ENCODE measurements at places on chromosomes 1 and 21. TPM values are rescaled to one million over a fixed set of nuclear protein-coding genes. Genes with fewer than 3 reads are reported as not detected.

The HTR6 gene
- not detected for total RNA-seq

The USF1 gene
- 125 TPM for total RNA-seq

GRCh38 chr1:1189111-1189510, 15.4 kb downstream of the TTLL10 start:
- DNase-seq, result no peak

The PODN gene
- total RNA-seq, result not detected

DNA sequence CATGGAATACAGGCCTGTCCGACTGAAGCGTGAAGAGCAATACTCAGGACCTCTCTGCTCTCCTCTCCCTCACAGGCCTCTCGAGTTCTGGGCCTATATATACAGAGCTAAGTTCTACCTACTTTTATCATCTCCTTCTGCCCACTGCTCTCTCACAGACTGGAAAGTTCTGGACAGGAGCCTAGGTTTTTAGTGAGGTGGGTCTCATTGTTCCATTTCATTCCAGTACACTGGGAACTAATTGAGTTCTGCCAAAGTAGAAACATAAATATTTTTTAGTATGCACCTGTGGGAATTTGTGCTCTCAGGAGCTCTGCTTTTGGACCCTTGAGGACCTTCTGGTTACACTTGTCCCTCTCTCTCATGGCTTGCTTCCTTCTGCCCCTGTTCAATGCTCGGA, at the start of gene TEDDM1:
Gene TEDDM1 (minus strand): TSS at position 101 of the 400 bp plus-strand sequence. CDS start 182 bp downstream, outside the sequence.
- DNase-seq, result no peak

DNA sequence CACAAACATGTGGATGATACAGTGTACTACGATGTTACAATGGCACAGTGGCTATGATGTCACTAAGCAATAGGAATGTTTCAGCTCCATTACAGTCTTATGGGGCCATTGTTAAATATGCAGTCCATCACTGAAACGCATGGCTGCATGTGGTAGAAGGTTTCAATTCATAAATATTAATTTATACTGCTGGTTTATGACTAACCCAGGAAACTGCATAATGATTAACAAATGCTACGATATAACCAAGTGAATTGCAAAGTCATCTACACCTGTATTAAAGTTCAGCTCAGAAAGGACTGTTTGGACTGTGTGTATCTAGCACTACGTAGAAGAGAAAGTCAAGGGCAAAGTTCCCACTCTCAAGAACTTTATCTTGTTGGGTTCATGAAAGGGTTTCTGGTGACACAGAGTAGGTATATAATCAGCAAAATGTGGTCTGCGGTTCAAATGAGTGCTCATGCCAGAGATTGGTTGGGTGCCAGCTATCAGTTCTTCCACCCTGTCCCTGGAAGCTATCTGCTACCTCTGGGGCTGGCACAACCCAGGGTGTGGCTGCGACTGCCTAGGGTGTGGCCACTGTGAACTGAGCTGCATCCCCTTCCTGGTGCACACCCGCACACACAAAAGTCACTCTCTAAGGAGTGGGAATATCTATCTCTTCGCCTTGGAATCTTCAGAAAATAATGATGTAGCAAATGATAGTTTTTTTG, 14.8 kb downstream of the MGST3 start:
- DNase-seq, result no peak

The BNIPL gene
- 0.33 TPM for total RNA-seq

- DNase-seq, result no peak
Observed at GRCh38 chr21:35868869-35869223, 191.5 kb downstream of the SETD4 start.

The SERPINC1 gene
- not detected for total RNA-seq

DNA sequence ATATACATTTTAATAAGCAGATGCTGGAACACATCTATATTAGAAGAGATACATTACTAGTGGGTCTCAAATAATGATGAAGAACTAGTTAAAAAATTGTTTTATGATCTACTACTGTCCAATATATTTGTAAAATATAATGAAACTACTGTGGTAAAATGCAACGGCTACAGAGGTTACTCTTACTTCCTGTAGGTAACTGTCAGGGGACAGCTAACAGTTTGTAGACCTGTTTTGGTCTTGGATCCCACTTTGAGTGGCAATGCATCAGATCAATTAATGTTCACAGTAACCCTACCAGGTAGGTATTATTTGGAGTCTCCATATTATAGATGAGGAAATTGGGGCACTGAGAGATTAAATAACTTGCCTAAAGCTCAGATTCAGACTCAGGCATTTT, 26.7 kb upstream of the MYSM1 start:
- no peak for DNase-seq

DNA sequence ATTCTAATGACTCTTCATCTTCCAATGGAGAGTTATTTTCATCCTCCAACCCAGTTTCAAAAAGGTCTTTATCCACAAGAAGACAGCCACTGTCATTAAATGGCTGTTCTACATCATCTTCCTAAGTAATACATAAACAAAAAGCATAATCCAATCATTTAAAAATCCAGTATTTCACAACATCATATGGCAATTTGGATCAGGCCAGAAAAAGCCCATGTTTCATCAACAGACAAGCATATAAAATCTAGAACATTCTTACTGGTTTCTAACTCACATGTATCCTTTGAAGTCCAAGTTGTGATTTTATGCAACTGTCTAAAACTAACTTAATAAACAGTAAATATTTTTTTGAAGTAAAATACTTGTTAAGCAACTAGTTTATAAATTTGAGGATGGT, 6.6 kb downstream of the CLSPN start:
- DNase-seq, result no peak

The FLG2 gene
- total RNA-seq, result not detected

GRCh38 chr21:45824546-45825215, 156.9 kb upstream of the COL6A1 start:
- DNase-seq, result no peak

- no peak for DNase-seq
Observed at GRCh38 chr21:34820051-34820450, 151.3 kb downstream of the CLIC6 start.

DNA sequence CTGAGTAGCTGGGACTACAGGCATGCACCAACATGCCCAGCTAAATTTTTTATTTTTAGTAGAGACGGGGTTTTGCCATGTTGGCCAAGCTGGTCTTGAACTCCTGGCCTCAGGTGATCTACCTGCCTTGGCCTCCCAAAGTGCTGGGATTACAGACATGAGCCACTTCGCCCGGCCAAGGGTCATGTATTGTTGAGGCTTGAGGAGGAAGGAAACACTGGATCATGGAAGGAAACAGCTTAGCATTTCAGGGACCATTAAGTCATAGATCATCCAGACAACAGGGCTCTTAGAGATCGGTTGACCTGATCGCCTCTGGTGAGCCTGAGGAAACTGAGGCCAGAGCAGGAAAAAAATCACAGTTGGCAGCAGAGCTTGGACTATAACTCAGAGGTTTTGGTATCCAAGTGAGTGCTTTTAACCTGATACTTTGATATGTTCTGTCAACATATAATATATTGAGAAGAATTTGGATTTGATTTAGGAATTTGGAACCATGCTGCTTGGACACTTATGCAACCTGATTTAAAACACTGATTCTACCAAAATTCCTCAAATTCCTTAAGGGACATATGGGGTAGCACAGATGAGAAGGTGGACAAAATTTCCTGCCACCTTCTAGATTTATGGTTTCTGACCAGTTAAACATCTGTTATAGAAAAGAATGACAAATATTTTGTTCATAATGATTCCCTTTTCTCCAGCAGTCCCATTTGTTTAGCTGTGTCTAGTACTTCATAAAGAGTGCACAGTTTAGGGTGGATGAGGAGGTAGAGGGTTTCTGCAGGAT, 13.1 kb upstream of the BMP8A start:
- DNase-seq, result peak; percentile 70

GRCh38 chr1:206484901-206485300, 14.6 kb downstream of the IKBKE start:
- DNase-seq, result no peak

DNA sequence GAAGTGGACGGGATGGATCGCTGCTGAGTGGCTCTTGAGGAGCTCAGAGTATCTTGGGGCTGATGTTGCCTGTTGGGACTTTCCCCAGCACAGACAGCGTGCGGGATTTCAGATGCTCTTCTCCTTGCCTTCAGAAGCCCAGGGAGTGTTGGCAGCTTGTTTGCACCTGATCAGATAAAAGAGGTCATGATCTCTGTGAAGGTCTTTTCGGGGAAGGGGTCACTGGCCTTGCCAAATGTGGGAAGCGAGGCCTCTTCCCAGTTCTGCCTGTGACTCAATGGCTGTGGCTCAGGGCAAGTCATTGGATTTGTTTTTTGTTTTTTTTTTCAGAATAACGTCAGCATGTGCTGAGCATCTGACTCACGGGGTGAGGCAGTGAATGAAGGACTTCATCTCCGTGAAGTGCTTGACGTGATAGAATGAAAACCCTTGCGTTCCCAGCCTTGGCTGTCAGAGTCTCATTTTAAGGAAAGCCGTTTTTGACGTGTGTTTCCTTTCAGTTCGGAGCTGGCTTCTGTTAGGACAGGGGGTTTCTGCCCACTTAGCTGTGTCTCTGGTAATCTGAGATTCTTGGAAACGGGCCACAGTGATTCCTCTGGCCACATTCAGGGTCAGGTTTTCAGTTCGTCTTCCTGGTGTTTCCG, 46.7 kb downstream of the GALNT2 start:
- DNase-seq, result peak; percentile 78

GRCh38 chr1:53413175-53414001, 45.8 kb upstream of the DMRTB1 start:
- peak; percentile 5 for DNase-seq

DNA sequence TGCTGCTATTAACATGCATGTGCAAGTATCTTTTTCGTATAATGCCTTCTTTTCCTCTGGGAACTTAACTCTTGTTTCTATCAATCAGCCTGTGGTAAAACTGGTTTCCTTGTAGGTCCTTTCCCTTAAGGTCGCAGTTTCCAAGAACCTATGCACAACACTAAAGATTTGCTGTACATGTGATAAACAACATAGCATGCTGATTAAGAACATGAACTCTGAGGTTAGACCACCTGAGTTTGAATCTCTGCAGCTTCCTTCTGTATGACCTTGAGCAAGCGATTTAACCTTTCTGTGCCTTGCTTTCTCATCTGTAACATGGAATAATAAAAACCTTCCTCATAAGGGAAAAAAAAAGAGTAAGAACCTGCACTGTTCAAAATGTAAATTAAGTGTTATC, 186.4 kb downstream of the RYR2 start:
- no peak for DNase-seq

- no peak for DNase-seq
Observed at GRCh38 chr1:167272369-167272957, 51.8 kb downstream of the POU2F1 start.

GRCh38 chr21:37873655-37874054, 42.6 kb downstream of the KCNJ6 start:
- peak; percentile 6 for DNase-seq

The CLCNKB gene
- total RNA-seq, result 0.34 TPM

- no peak for DNase-seq
Observed at GRCh38 chr1:115499253-115499652, 142.5 kb upstream of the VANGL1 start.

The FALEC gene
- total RNA-seq, result not detected

GRCh38 chr1:151060007-151060656, at the start of gene MLLT11:
Gene MLLT11, plus strand, starts transcription at chr1:151060397. Its CDS starts 6,828 bp downstream, at chr1:151067225.
- DNase-seq, result peak; percentile 63

The SLC44A3 gene
- total RNA-seq, result 3.0 TPM

- peak; percentile 43 for DNase-seq
Observed at GRCh38 chr1:33219886-33220661, 36.2 kb upstream of the ZNF362 start.

- DNase-seq, result no peak
Observed at GRCh38 chr21:16775076-16775475, 737.8 kb upstream of the CXADR start.

DNA sequence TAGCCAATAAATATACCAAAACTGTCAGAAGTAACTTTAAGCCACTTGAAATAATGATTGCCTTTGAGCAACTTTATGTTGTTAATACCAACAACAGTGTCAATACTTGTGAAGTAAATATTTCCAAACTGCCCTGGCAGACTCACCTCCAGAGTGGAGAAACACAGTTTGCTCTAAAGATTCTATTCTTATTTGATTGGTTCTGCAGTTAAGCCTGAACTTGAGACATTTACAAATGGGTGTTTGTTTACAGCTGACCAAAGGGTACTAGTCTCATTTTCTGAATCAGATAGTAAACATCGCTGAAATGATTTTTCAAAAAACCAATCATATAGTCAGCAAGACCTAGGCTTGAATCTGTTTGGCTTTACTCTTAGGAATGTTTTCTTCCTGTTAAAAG, 1.3 kb upstream of the MYOC start:
- DNase-seq, result no peak

DNA sequence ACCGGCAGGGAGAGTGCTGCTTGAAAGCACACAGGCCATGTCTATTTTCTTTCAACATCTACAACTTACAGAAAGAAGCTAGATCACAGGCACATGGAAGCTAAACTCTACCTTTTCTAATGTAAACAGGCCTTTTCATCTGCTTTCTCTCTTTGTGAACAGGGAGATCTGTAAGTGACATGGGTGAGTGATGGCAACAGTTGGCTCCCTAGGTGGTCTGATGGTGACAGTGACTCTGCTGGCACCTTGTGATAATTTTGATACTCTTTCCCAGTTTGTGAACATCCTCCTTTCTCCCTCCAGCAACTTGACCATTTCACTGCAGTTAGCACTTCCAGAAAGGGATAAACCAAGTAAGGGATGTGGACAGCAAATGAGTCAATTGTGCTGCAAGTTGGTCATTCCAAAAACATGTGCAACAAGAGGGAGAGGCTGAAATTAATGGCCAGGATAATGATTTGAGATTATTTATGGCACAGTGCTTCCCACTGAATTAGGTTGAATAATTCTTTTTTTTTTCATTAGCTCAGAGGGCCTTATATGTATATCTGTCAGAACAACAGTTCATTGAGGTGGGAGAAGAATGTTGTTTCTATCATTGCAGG, 89.5 kb downstream of the XCL2 start:
- DNase-seq, result no peak

The KRTAP19-3 gene
- total RNA-seq, result not detected

GRCh38 chr1:15148941-15149340, 4.6 kb upstream of the TMEM51 start:
- DNase-seq, result no peak

DNA sequence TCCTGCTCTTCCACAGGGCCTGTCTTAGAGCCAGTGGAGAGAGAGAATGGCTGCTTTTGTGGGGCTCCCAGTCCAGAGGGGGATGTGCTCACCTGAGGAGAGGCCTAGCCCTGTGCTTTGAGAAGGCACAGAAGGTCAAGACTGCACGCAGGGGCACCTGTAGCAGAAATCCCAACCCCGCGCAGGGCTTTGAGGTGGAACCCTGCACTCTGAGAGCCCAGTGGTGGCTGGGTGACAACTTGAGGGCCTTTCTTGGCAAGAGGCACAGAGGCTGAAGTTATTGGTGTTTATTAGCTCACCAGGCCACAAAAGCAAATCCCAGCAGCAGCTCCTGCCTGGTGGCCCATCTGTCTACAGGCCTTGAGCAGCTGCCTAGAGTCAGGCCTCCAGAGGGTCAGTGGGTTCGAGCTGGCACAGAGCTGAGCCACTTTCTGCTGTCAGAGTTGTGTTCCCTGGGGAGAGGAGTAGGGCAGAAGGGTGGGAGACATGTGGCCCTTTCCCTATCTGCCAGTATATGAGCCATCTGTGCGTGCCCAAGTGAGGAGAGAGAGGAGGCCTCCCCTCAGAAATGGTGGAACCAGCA, 31.4 kb downstream of the SZRD1 start:
- DNase-seq, result no peak

- no peak for DNase-seq
Observed at GRCh38 chr1:50295566-50295965, 127.7 kb downstream of the DMRTA2 start.

- DNase-seq, result peak; percentile 37
Observed at GRCh38 chr1:53327182-53327913, 522 bp downstream of the LRP8 start.

GRCh38 chr1:89904219-89904980, 83.6 kb downstream of the LRRC8D start:
- DNase-seq, result peak; percentile 69

The CFH gene
- total RNA-seq, result 74.4 TPM

- DNase-seq, result no peak
Observed at GRCh38 chr1:167086033-167086432, 4.1 kb downstream of the GPA33 start.
